Right atrium auricular region (tissue), 2 donors: ENCODE measurements at places on chromosomes 7 and 10.

DNA sequence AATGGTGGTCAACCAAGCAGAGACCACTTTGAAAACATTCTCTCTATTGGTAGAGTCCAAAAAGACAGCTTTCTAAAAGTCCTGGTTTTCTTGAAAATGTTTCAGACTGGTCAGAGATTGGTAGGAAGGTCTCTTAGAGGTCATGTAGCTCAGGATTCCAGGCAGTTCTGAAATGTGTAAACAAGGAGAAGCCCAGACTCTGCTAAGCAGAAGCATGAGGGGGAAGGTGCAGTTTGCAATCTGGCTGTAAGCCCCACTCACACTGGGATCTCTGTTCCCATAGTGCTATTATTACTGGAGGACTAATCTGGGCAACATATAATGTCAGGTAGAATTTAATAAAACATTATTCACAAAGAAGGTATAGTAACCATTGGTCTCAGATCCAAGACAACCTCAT lies 101.1 kb downstream of the MAGI2 start:
- no peak overlapping the region for H3K27ac ChIP-seq
- H3K36me3 ChIP-seq, result no peaks in the 10 kb centered on the region
- H3K4me1 ChIP-seq, result peaks cover 3% of the 10 kb centered on the region
- H3K27me3 ChIP-seq, result no peaks in the 10 kb centered on the region
- no peak for DNase-seq

- H3K27ac ChIP-seq, result no peak overlapping the region
- no peaks in the 10 kb centered on the region for H3K27me3 ChIP-seq
- H3K4me3 ChIP-seq, result no peak overlapping the region
- no peaks in the 10 kb centered on the region for H3K36me3 ChIP-seq
- DNase-seq, result no peak
- no peaks in the 10 kb centered on the region for H3K4me1 ChIP-seq
These were observed 15.8 kb upstream of the TMEM236 start for GRCh38 chr10:17736223-17736622.

DNA sequence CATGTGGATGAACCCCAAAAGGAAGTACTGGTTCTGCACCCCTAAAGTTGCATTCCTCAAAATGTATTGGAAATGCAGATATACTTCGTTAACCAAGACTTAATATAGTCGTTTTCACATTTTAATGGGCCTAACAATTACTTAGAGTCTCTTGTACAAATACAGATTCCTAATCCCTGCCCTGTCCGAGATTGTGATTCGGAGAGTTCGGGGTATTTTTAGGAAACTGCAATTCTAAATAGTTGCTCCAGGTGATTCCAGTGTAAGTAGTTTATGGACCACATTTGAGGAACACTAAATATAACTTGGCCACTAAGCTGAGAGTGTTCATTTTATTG lies 830 bp downstream of the TRUB1 start:
- peak overlapping the region; percentile 80 for H3K27ac ChIP-seq
- H3K4me1 ChIP-seq, result no peaks in the 10 kb centered on the region
- no peak for DNase-seq
- no peaks in the 10 kb centered on the region for H3K27me3 ChIP-seq
- H3K4me3 ChIP-seq, result peak overlapping the region; percentile 92

GRCh38 chr10:124641282-124642087 lies 102.7 kb downstream of the FAM53B start:
- H3K27ac ChIP-seq, result peak overlapping the region; percentile 78
- DNase-seq, result peak; percentile 73
- H3K27me3 ChIP-seq, result no peaks in the 10 kb centered on the region
- no peak overlapping the region for H3K4me3 ChIP-seq
- no peaks in the 10 kb centered on the region for H3K36me3 ChIP-seq

DNA sequence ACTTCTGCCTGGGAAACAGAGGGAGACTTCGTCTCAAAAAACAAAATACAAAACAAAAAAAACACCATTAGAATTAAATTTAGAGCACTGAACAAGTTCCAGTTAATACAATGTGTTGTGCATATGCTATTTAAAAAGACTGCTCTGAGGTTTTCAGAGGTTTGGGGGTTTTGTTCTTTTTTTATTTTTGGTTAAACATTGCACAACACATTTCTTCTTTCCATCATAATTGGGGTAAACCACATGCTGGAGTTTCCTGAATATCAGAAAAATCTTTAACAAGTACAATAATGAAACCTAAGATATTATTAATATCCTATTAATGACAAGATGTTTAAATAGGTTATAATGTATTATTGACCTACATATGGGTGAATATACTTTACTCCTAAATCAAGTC lies 26.3 kb downstream of the IGF2BP3 start:
- no peaks in the 10 kb centered on the region for H3K36me3 ChIP-seq
- H3K27ac ChIP-seq, result no peak overlapping the region
- H3K4me3 ChIP-seq, result no peak overlapping the region
- no peaks in the 10 kb centered on the region for H3K4me1 ChIP-seq
- H3K27me3 ChIP-seq, result no peaks in the 10 kb centered on the region
- no peak for DNase-seq
